ENCODE measurements at places on chromosomes 16 and 17. TPM values are rescaled to one million over a fixed set of nuclear protein-coding genes. Genes with fewer than 3 reads are reported as not detected.

- peaks cover 15% of the 10 kb centered on the region for H3K4me1 ChIP-seq
- DNase-seq: no peak
- no peak overlapping the region for H3K4me3 ChIP-seq
- no peaks in the 10 kb centered on the region for H3K36me3 ChIP-seq
- H3K27ac ChIP-seq: no peak overlapping the region
- H3K27me3 ChIP-seq: peaks cover 28% of the 10 kb centered on the region
Observed at GRCh38 chr16:5505091-5505887, 407.7 kb upstream of the EEF2KMT start.

DNA sequence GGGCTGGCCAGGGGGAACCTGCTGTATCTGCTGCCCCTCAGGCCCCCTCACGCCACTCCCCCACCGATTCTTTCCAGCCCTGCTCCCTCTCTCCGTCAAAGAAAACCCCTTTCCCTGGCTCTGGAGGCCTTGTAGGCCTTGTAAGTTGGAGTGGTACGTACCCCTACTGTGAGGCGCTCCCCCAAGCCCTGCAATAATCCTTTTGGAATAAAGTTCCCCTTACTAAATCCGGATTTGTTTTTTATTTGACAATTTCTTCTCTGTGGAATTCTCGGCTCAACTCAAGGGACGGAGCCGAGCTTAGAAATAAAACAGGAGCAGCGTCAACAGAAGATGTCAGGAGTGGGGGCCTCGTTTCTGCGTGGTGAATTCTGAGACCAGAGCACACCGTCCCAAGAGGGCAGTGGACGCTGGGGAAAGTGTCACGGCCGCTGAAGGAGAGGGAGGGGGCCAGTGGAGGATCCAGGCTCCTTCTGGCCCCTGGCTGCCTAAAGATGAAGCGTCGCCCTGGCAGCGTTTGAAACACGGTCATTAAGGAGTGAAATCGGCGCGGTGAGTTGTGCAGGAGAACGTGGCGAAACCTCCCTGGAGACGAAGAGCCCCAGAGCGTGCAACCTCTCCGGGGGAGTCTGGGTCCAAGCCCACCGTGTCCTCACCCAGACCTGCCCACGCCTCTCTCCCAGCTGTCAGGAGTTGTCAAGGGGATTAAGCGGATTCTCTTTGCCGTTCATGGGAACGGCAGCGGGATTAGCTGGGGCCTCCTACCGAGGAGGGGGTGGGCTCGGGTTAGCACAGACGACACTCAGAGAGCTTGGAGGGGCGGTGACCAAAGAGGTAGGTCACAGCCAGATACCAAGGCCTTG lies 47.0 kb downstream of the SLC7A5 start:
- H3K27me3 ChIP-seq: peaks cover 6% of the 10 kb centered on the region
- peaks cover 31% of the 10 kb centered on the region for H3K4me1 ChIP-seq
- no peaks in the 10 kb centered on the region for H3K36me3 ChIP-seq
- H3K4me3 ChIP-seq: peak overlapping the region; percentile 12
- DNase-seq: no peak
- peak overlapping the region; percentile 78 for H3K27ac ChIP-seq

KRT12 gene
- total RNA-seq: not detected

DNA sequence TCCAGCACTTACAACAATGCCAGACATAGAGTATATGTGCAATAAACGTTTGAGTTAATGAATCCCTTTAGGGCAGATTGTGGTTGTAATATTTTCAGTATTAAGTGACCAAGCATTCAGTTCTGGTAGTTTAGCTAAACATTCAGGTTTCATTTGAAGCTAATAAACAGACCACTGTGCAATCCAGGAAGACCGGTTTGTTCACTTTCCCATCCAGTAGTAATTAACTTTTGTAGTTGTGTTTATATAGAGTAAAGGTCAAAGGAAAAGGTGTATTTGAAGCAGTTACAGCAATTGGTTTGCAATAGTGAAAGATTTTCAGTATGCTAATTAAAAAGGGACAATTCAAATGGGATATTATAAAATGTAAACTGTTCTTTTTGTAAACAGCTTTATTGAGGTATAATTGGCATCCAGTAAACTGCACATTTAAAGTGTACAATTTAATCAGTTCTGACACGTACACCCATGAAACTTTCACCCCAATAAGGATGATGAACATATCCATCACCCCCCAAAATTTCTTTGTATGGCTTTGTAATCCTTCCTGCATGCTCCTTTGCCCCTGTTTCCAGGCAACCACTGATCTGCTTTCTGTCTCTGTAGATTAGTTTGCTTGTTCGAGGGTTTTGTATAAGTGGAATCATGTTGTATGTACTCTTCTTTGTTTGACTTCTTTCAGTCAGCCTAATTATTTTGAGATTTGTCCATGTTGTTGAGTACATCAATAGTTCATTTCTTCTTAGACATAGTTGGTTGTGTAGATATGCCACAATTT lies 26.3 kb downstream of the MRTFB start:
- no peak overlapping the region for H3K4me3 ChIP-seq
- no peak for DNase-seq
- peaks cover 24% of the 10 kb centered on the region for H3K4me1 ChIP-seq

GRCh38 chr17:62688398-62689160 lies 61.1 kb downstream of the MRC2 start:
- H3K27ac ChIP-seq: no peak overlapping the region
- DNase-seq: no peak
- H3K4me1 ChIP-seq: peaks cover 8% of the 10 kb centered on the region
- H3K4me3 ChIP-seq: no peak overlapping the region
- H3K36me3 ChIP-seq: peaks cover 3% of the 10 kb centered on the region

MYL4 gene
- total RNA-seq: not detected

GRCh38 chr16:30052671-30053372 lies 12.7 kb upstream of the ALDOA start:
- H3K27ac ChIP-seq: peak overlapping the region; percentile 90

DNA sequence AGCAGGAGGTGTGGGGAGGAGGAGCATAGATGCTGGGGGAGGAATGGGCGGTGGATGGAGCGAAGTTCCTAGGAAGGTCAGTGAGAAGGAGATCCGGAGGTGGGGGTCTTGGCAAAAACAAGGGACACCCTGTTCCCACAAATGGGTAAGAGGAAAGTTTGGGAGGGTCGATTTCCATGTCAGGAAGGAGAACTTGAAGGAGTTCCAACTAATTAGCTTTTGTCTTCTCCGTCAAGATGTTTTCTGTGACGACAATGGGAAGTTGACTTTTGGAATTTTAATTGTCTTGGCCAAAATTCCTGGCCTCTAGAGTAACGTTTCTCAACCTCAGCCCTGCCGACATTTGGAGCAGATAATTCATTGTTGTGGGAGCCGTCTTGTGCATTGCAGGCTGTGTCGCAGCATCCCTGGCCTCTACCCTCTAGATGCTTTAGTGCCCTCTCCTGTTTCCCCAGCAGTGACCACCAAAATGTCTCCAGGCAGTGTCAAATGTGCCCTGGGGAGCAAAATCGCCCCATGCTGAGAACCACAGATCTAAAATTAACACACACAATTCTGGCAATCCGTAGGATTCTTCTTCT lies 97.1 kb downstream of the PITPNC1 start:
- DNase-seq: no peak
- peak overlapping the region; percentile 51 for H3K27ac ChIP-seq
- H3K4me3 ChIP-seq: no peak overlapping the region
- no peaks in the 10 kb centered on the region for H3K27me3 ChIP-seq
- peaks cover 6% of the 10 kb centered on the region for H3K36me3 ChIP-seq
- H3K4me1 ChIP-seq: peaks cover 42% of the 10 kb centered on the region

DNA sequence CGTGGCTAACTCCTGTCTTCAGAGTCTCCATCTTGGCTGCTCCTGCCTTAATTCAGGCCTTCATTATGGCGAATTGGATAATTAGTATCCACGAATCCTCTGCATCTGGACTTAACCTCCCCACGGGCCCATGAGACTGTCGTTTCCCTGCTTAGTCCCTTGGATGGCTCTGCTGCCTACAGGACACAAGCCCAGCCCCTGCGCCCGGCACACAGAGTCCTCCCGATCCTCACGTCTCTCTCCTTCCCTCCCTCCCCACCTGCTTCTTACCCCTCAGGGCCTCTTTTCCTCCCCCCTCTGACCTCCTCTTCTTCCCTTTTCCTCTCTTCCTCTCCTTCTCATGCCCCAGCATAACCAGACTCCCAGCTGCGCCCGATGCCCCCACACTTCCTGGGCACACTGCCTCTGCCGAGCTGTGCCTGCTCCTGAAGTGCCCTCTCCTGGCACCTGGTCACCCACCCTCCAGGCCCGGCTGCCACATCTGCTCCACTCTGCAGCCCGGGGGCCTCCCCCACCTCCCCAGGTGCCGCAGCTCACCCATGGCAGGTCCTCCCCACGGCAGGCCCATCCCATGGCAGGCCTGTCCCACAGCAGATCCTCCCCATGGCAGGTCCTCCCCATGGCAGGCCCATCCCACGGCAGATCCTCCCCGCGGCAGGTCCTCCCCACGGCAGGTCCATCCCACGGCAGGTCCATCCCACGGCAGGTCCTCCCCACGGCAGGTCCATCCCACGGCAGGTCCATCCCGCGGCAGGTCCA lies 45.9 kb downstream of the RPH3AL start:
- H3K27ac ChIP-seq: peak overlapping the region; percentile 57
- no peak for DNase-seq
- peaks cover 23% of the 10 kb centered on the region for H3K4me1 ChIP-seq

CD300LB gene
- total RNA-seq: not detected

DNA sequence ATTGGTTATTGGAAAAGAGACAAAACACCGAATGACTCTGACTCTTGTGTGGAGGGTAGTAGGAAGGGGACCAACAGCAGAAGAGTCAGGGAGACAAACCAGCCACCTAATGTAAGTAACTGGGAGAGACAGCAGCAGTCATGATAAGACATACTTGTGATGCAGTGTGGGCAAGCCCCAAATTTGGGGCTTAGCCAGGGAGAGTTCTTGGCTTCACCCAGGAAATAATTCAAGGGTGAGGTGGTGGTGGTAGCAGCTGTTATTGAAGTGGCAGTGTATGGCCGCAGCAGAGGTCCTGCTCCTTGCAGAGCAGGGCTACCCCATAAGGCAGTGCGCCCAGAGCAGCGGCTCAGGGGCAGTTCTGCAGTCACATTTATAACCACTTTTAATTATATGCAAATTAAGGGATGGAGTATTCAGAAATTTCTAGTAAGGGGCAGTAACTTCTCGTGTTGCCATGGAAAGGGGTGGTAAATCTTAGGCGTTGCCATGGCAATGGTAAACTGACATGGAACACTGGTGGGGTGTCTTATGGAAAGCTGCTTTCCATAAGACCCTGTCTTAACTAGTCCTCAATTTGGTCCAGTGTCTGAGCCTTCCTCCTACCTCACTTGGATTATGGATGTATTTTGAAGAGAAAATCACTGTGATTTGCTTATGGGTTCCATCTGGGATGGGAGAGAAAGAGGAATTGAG lies 317.1 kb downstream of the PHKB start:
- peaks cover 4% of the 10 kb centered on the region for H3K36me3 ChIP-seq
- no peak overlapping the region for H3K4me3 ChIP-seq
- no peak for DNase-seq
- no peak overlapping the region for H3K27ac ChIP-seq
- H3K4me1 ChIP-seq: peaks cover 16% of the 10 kb centered on the region

- H3K27me3 ChIP-seq: no peaks in the 10 kb centered on the region
- no peak overlapping the region for H3K4me3 ChIP-seq
- H3K4me1 ChIP-seq: peaks cover 14% of the 10 kb centered on the region
- DNase-seq: no peak
- H3K36me3 ChIP-seq: peaks cover 5% of the 10 kb centered on the region
Observed at GRCh38 chr16:58035356-58036170, 10.0 kb downstream of the MMP15 start.

BBS2 gene
- 44.9 TPM for total RNA-seq

TBC1D26 gene
- 1.9 TPM for total RNA-seq

DNA sequence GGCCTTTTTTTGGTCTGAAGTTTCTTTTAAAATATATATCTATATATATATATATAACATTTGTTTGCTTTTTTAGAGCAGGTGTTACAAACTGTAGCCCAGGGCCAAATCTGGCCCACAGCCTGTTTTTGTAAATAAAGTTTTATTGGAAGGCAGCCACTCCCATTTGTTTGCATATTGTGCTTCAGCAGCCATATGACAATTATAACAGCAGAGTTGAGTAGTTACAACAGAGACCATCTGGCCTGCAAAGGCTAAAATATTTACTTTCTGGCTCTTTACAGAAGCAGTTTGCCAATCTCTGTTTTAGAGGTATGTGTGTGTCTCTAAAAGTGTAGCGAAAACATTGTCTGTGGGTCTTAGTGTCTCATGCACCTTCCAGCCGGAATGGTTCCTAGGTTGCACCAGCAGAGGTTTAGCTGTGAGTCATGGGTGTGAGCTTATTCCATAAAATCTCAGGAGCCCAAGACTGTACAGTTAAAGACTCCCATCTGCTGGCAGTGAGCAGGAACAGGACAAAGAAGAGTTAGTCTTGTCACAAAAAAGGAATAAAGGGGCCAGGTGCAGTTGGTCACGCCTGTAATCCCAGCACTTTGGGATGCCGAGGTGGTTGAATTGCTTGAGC lies 23.8 kb downstream of the LCMT1 start:
- no peaks in the 10 kb centered on the region for H3K27me3 ChIP-seq
- no peak for DNase-seq
- no peak overlapping the region for H3K27ac ChIP-seq
- no peaks in the 10 kb centered on the region for H3K4me1 ChIP-seq
- H3K4me3 ChIP-seq: no peak overlapping the region

SLC35G3 gene
- total RNA-seq: not detected

DNA sequence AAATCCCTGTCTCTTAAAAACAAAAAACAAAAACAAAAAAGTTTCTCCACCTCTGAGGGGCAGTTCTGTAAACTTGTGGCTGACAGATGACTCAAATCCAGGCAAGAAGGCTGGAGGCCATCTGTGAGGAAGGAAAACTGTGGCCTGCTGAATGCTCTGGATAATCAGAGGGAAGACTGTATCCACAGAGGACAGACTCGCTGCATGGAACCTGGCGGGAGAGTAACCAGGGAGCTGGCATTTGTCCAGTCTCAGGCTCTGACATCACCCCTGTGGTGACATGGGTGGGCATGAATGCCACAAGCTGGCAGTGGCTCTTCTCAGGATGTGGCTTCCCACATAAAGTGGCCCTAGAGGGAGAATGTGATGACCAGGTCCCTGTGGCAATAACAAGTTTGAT lies 2.8 kb upstream of the KSR1 start:
- no peak overlapping the region for H3K27ac ChIP-seq
- peaks cover 13% of the 10 kb centered on the region for H3K27me3 ChIP-seq
- H3K4me1 ChIP-seq: peaks cover 18% of the 10 kb centered on the region
- H3K4me3 ChIP-seq: no peak overlapping the region

DNA sequence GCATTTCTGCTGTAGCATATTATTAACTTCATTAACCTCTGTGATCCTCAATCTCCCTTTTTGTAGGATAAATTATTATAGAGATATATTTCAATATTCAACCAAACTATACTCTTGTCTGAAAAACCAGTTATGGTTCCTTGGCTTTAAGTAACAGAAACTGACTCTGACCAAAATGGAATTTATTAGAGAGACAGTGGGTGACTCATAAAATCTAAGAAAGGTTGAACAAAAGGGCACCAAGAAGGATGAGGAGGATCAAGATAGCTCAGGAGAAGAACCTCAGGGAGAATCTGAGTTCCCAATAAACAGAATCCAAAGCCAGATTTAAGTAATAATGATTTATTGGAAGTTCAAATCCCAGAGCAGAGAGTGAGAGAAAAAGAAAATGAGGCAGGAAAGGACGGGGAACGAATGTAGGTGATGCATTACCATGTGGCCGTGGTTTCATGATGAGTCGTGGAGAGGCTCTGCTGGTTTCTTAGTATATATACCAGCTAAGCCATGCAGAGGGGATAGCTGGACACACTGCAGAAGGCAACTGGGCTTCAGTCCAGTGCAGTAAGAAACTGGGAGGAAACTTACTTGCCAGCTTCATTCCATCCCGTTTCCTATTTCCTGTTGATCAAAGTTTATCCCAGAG lies 151.5 kb upstream of the GOT2 start:
- no peaks in the 10 kb centered on the region for H3K4me1 ChIP-seq
- H3K4me3 ChIP-seq: no peak overlapping the region
- no peak overlapping the region for H3K27ac ChIP-seq
- DNase-seq: no peak
